Thoracic aorta (tissue), 2 donors: ENCODE measurements at places on chromosomes 5 and 9. TPM values are rescaled to one million over a fixed set of nuclear protein-coding genes. Genes with fewer than 3 reads are reported as not detected.
A peak's percentile ranks its signal among the peaks of the same experiment; 100 is the strongest.

- peaks cover 15% of the 10 kb centered on the region for H3K27me3 ChIP-seq
- H3K4me3 ChIP-seq, result peak overlapping the region; percentile 12
- peaks cover 59% of the 10 kb centered on the region for H3K4me1 ChIP-seq
- no peak for DNase-seq
Observed at GRCh38 chr9:130665431-130666392, 1.3 kb downstream of the PRDM12 start.

DNA sequence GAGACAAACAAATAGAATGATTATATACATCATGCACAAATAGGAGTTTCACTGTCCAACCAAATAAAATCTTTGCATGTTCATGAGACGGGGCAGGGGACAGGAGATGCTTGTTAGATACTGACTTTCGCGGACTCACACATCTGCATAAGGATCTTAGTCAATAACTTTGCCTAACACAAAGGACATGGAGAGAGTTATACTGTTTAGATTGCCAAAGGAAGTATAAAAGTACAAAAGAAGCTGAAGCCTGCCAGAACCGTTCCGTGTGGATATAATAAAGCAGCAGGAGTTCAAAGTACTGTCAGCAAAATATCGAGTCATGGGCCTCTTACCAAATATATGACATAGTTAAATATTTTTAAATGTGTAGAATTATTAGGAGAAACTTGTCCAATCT is 1148.4 kb downstream of the EFNA5 start:
- H3K27ac ChIP-seq, result no peak overlapping the region
- no peaks in the 10 kb centered on the region for H3K36me3 ChIP-seq
- DNase-seq, result no peak
- no peaks in the 10 kb centered on the region for H3K4me1 ChIP-seq
- no peaks in the 10 kb centered on the region for H3K27me3 ChIP-seq

- no peaks in the 10 kb centered on the region for H3K27me3 ChIP-seq
- no peak overlapping the region for H3K4me3 ChIP-seq
- no peaks in the 10 kb centered on the region for H3K4me1 ChIP-seq
- DNase-seq, result no peak
- no peaks in the 10 kb centered on the region for H3K36me3 ChIP-seq
- no peak overlapping the region for H3K27ac ChIP-seq
Observed at GRCh38 chr5:146778795-146779194, 99.8 kb downstream of the PPP2R2B start.

DNA sequence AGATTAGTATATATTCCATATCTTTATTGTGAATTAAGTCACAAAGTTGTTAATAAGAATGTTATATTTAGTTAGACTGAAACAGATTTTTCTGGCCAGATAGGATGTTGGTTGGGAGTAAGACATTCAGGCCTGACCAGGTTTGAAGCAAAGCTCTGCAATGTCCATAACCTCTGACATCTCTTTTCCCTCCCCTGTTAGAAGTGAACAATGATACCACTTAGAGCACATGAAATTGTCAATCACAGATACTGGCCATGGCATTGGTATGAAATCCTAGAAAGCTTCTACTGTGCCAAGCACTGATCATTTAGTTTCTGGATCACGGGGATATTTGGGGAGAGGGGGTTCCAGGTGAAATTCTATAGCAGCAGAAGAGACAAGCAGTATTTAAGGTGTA is 1455.1 kb upstream of the CDH9 start:
- no peaks in the 10 kb centered on the region for H3K36me3 ChIP-seq
- no peak for DNase-seq
- H3K4me3 ChIP-seq, result no peak overlapping the region
- H3K27ac ChIP-seq, result no peak overlapping the region
- H3K27me3 ChIP-seq, result no peaks in the 10 kb centered on the region

GRCh38 chr5:91407204-91407603 is 24.1 kb upstream of the ARRDC3 start:
- no peaks in the 10 kb centered on the region for H3K27me3 ChIP-seq
- no peak overlapping the region for H3K4me3 ChIP-seq
- no peak overlapping the region for H3K27ac ChIP-seq

The SLCO6A1 gene
- total RNA-seq, result not detected

The ADRA1B gene
- total RNA-seq, result 53.3 TPM

The RAD23B gene
- 57.4 TPM for total RNA-seq

The ZCCHC7 gene
- total RNA-seq, result 13.8 TPM

The PFN3 gene
- total RNA-seq, result not detected

The MZB1 gene
- not detected for total RNA-seq
